ENCODE measurements at places on chromosomes 1 and 21.

GRCh38 chr1:221045842-221046831 is 166.9 kb downstream of the HLX start:
- DNase-seq = no peak

GRCh38 chr21:39452970-39453342 is 1.2 kb downstream of the SH3BGR start:
- no peak for DNase-seq

- no peak for DNase-seq
Observed at GRCh38 chr1:180195401-180195800, 34.7 kb upstream of the LHX4 start.

- no peak for DNase-seq
Observed at GRCh38 chr1:7690496-7691182, 80.5 kb upstream of the VAMP3 start.

DNA sequence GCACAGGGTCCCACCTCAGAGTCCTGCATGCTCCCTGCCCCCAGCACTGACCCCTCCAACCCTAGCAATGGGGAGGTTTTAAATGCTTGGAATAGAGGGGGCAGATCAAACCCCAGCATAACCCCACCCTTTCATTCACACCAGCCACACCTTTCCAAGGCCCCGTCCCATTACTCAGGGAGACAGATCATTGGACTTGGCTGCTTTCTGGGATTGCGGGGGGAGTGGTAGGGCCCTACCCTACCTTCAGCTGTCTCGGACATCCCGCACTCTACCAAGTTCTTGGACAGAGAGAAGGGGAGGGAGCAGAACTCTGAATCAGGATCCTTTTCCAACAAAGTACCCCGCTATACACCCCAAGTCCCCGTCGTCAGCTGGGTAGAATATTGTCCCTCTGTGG is 983 bp downstream of the PADI2 start:
- DNase-seq = no peak

GRCh38 chr1:25832336-25833037 is 12.7 kb downstream of the MTFR1L start:
- no peak for DNase-seq

DNA sequence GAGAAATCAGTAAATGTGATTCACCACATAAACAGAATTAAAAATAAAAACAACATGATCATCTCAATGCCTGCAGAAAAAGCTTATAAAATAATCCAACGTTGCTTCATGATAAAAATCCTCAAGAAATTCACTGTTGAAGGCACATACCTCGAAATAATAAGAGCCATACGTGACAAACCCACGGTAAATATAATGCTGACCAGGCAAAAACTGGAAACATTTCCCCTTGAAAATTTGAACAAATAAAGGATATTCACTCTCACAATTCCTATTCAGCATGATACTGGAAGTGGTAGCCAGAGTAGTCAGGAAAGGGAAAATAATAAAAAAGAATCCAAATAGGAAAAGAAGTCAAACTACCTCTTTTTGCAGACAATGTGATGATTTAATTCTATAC is 148.8 kb downstream of the BRINP3 start:
- no peak for DNase-seq

- no peak for DNase-seq
Observed at GRCh38 chr1:224735159-224735558, 119.0 kb downstream of the CNIH3 start.
